ENCODE measurements at places on chromosomes 16 and 17. TPM values are rescaled to one million over a fixed set of nuclear protein-coding genes. Genes with fewer than 3 reads are reported as not detected.

GRCh38 chr16:3193221-3194212, 5.5 kb downstream of the OR1F1 start:
- peaks cover 12% of the 10 kb centered on the region for H3K27me3 ChIP-seq
- peak; percentile 64 for DNase-seq
- no peaks in the 10 kb centered on the region for H3K36me3 ChIP-seq
- H3K4me1 ChIP-seq, result peaks cover 11% of the 10 kb centered on the region
- no peak overlapping the region for H3K27ac ChIP-seq

DNA sequence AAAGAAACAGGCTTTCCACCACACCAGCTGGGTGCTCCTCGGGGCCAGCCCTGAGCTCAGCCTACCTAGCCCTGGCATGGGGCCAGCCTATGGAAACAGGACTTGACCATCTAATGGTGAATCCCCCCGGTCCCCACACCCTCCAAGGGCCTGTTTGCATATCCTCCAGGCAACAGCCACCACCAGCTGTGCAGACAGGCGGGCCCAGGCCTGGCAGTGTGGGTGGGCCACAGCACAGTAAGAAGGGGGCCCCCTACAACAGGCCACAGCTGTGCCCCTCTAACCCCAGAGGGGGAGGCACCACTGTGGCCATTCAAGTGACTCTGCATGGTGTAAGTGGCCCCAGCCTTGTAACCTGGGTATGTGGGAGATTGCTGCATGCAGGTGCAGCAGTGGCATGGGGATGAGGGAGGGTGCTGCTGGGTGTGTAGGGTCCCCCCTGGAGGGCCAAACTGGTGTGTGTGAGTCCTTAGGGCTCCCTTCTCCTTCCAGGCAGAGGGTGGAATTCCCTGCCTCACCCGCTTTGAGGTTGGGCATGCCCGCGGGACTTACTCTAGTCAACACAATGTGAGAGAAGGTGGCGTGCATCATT, 148.2 kb downstream of the C16orf78 start:
- H3K4me1 ChIP-seq, result no peaks in the 10 kb centered on the region
- H3K27me3 ChIP-seq, result no peaks in the 10 kb centered on the region
- DNase-seq, result peak; percentile 56
- no peaks in the 10 kb centered on the region for H3K36me3 ChIP-seq

DNA sequence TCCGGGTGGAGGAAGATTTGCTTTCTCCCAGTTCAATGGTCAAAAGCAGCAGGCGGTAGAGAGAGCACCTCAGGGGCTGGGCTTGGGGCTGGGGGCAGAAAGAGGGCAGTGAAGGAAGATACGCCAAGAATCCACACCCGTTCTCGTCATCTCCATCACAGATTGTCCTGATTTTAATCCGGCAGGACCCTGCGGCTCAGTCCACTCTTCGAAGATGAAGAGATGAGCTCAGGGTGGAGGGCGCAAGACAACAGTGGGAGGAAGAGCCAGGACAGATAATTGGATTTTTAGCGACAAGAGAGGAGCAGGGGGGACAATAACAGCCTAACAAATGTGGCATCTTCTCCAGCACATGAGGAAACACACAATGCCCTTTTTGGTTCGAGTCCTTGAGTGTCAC, 165.9 kb downstream of the SDK2 start:
- no peaks in the 10 kb centered on the region for H3K36me3 ChIP-seq
- H3K27me3 ChIP-seq, result peaks cover 4% of the 10 kb centered on the region
- H3K27ac ChIP-seq, result no peak overlapping the region
- no peak overlapping the region for H3K4me3 ChIP-seq

DNA sequence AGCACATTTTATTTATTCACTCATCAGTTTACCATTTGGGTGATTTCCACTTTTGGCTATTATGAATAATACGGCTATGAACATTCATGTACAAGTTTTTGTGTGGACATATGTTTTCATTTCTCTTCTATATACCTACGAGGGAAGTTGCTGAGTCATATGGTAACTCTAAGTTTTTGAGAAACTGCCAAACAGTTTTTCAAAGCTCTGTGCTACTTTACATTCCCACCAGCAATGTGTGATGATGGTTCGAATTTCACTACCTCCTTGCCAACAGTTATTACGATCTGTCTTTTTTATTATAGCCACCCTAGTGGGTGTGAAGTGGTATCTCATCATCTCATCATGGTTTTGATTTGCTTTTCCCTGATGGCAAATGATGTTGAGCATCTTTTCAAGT, 63.7 kb upstream of the MRTFB start:
- DNase-seq, result no peak
- no peak overlapping the region for H3K4me3 ChIP-seq
- H3K27ac ChIP-seq, result no peak overlapping the region
- peaks cover 8% of the 10 kb centered on the region for H3K27me3 ChIP-seq
- no peaks in the 10 kb centered on the region for H3K36me3 ChIP-seq
- H3K4me1 ChIP-seq, result peaks cover 12% of the 10 kb centered on the region

- DNase-seq, result no peak
- H3K4me1 ChIP-seq, result no peaks in the 10 kb centered on the region
- H3K27me3 ChIP-seq, result no peaks in the 10 kb centered on the region
- H3K27ac ChIP-seq, result no peak overlapping the region
- no peak overlapping the region for H3K4me3 ChIP-seq
These were observed 18.6 kb upstream of the POLR3E start for GRCh38 chr16:22278441-22279230.

DNA sequence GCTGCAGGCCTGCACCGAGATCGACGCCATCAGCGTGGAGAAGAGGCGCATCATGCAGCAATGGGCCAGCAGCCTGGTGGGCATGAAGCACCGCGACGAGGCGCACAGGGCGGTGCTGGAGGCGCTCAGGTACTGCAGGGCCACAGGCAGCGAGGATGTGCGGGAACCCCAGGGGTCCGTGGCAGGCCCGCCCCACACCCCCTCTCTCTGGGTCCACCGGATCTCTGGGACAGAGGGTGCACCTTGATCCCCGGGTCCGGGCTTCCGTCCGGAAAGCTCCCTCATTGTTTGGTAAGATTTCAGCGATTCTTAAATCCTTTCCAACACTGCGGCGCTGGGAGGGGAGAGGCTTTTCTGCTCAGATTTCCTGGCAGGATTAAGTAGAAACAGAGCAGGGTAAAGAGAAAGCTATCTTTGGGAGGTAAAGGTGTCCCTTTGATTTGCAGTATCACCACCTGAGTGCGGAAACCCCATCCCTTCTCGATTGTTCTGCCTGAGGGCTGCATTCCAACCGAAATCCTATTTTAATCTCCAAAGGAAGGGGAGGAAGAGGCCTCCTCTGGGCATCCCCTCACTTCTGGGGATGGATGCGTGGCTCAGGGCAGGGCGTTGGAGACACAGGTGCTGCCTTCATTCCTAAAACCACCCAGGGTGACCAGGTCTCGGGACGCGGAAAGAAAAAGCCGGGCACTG, 29.2 kb downstream of the CCDC40 start:
- no peak overlapping the region for H3K27ac ChIP-seq
- peaks cover 7% of the 10 kb centered on the region for H3K4me1 ChIP-seq
- no peaks in the 10 kb centered on the region for H3K36me3 ChIP-seq

DNA sequence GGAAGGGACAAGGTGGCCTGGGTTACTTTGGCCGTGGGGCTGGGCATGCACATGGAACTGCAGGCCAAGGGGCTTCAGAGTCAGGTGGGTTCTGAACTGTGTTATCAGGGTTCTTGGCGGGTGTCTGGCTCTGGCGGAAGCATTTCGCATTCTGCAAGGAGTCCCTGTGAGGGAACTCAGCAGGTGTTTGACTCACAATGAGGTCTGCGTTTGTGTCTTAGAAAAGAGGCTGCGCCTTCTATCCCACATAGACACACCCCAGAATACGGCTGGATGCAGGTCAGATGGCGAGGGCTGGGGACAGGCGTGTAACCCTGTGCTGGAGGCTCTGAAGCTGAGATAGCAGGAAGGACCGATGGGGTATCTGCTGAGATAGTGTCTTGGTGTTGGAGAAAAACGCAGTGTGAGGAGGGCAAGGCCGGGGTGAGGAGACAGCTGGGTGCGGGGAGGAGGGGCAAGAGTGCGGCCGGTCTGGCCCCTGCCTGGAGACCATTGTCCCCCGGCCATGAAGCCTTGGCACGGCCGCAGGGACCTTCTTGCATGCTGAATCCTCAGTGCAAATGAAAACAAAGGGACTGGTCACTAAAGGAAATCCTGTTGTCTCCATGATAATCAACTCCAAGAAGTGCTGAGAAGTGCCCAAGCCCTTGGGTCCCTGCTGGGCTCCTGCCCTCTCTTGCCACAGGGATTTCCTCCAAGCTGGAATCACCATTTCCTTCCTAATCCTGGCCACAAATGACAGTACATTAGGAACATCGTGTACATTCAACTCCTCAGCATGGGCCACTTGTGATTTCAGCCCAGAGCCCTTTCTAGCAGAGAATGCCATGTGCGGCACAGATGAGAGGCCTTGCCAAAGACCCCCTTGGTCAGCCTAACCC, 22.8 kb upstream of the MTSS2 start:
- no peaks in the 10 kb centered on the region for H3K27me3 ChIP-seq
- H3K36me3 ChIP-seq, result no peaks in the 10 kb centered on the region
- H3K27ac ChIP-seq, result no peak overlapping the region
- no peak for DNase-seq
- peaks cover 47% of the 10 kb centered on the region for H3K4me1 ChIP-seq

Gene KRT14
- 12.3 TPM for total RNA-seq

Gene GRB7
- under 0.01 TPM for total RNA-seq
